ENCODE measurements at places on chromosomes 7 and 10.

DNA sequence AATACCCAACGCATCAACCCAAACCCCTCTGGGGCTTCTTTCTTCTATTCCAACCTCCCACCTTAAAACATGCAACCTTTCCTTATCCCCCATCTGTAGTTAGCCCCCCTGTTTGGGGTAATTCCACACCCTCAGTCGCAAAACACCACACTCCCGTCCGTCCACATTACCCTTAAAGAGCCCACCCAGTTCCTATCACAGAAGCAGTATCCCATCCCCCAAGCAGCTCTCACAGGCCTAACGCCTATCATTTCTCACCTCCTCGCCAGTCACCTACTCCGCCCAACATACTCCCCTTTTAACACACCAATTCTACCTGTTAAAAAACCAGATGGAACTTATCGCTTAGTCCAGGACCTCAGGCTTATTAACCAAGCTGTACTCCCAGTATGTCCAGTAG is 63.7 kb downstream of the LRRC17 start:
- no peak for DNase-seq

GRCh38 chr10:60606343-60607080 is 171.8 kb upstream of the CDK1 start:
- DNase-seq: no peak

GRCh38 chr7:7769710-7770627 is 51.6 kb upstream of the RPA3 start:
- DNase-seq: no peak

DNA sequence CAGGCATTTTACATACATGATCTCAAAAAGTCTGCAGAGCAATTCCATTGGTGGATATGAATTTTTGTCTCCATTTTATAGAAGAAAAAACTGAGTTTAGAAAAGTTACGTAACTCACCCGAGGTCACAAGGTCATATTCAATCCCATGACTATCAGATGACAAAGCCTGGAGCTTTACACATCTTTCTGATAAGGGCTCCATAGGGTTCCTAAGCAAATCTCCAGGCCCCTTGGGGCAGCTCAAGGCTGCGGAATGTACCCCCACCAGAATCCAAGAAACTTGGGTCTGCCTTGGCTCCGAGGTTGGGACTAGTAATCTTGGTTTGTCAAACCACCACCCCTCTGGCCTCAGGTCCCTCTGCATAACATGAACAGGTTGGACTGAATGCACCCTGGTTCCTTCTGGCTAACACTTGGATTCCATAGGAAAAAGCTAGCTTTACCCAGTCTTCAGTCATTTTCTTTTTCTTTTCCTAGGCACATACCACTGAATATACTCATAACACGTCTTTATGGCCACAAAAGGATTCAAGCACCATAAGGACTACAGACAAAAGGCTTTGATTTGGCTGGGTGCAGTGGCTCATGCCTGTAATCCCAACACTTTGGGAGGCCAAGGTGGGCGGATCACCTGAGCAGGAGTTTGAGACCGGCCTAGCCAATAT is 55.5 kb downstream of the PIP4K2A start:
- DNase-seq: no peak

DNA sequence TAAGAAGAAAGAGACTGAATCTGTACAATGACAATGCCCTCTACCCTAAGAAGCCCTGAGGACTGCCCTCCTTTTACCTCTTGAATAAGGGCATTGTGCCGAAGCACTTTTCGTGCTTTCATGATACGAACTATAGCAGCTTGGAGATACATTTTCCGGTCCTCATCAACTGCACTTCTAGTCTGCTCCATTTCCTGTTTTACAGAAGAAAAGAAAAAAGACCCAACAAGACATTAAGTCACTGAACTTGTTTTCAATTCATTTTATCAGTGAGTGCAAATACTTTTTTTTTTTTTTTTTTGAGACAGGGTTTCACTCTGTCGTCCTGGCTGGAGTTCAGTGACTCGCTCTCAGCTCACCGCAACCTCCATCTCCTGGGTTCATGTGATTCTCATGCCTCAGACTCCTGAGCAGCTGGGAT is 78.4 kb downstream of the CUL2 start:
- no peak for DNase-seq

GRCh38 chr10:71010730-71011129 is 122.4 kb upstream of the PCBD1 start:
- DNase-seq: no peak

DNA sequence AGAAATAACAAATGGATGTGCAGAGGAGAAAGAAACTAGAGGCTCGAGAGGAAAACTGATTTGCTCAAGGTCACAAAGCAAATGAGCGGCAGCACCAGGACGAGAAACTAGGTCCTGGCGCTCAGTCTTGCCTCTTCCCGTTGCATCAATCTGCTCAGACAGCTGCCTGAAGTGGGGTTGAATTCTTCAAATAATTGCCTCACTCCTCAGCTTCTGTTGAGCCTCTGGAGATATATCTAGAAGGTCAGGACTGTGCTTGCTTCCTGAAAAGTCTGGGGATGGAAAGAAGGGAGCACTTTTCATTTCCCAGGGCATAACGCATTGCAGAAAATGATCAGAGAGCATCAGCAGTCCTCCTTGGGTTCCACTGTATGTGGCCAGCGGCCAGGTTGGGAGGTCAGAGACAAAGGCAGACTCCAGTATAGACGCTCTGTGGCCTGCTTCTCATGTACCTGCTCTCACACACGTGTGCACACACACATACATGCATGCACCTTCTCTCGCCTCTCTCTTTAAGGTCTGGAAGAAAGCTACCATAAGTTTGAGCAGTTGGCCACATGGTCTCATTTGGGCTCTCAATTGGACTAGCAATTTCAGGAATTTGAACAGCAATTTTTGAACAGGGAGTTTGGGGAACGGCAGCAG is 83.7 kb upstream of the DUSP5 start:
- no peak for DNase-seq

DNA sequence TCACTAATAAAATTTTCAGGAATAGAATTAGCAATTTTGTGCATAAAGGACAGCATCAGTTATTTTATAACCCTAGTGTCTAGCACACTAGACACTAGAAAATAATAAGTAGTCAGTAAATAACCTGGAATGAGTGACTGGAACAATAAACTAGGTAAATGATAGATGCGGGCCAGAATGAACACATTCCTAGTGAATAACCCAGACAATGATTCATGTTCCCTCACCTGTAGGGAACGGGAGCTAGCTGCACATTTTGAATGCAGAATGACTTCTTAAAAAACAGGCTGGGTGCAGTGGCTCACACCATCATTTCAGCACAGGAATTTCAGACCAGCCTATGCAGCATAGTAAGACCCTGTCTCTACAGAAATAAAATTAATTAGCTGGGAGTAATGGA is 3.2 kb upstream of the ATOH7 start:
- no peak for DNase-seq

DNA sequence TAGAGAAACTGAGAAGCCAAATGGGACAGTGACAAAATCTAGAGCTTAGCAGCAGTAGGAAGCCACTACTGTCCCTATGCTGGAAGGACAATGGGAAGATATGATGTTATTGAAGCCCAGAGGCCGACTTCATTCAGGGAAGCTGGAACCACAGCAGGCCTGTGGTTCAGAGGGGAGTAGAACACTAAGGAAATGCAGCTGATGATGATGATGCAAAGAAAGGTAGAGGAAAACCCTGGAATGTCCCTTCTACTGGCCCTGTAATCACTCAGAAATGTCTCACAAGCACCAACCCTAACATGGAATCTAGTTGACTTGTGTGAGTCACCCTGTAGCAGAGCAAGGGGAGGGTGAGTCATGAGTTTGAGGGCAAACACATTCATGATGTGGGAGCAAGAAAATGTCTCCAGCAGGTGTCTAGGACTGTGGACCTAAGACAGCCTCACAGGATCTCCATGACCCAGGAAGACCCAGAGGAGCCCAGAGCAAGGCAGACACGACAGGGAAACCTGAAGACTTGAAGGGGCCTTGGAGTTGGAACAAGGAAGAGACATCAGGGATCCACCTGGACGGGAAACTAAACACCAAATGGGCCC is 37.0 kb upstream of the LRRC17 start:
- DNase-seq: peak; percentile 0

DNA sequence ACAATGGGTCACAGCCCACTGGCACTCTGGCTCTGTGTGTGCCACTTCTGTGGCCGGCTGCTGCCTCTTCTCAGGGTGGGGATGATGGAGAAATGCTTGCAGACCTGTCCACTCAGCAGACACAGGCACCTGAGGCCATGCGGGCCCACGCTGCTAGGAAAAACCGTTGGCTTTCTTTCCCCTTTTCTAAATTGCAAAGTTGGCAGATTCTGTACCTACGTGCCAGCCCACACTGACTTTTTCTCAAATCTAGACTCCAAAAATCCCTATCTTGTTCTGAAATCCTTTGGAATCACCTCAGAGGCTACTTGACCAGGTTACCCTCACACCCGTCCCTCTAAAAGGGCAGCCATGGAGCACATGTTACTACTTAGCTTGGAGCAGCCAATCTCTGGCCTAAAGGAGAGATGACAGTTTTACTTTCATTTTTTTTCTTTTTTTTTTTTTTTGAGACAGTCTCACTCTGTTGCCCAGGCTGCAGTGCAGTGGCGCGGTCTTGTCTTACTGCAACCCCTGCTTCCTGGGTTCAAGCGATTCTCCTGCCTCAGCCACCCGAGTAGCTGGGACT is 99.4 kb downstream of the RNF216 start:
- no peak for DNase-seq

- no peak for DNase-seq
These were observed 123.9 kb upstream of the TCF7L2 start for GRCh38 chr10:112826018-112826697.

DNA sequence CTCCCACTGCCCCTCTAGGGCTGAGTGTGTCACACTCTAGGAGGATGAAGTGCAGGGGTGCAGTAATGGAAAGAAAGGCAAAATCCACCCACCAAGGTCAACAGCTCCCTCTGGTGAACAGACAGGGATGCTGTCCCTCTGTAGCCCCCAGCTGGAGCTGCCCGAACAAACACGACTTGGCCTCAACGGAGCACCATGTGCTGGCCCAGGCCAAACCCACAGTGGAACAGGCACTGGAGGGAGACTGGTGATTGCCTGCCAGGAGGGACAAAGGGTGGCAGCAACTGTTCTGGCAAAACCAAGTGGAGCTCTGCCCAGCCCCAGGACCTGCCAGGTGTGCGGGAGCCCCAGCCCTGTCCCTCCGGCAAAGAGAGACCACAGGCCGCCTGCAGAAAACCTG is 20.7 kb downstream of the PDIA4 start:
- no peak for DNase-seq

GRCh38 chr7:30032310-30033125 is 4.3 kb downstream of the PLEKHA8 start:
- no peak for DNase-seq

DNA sequence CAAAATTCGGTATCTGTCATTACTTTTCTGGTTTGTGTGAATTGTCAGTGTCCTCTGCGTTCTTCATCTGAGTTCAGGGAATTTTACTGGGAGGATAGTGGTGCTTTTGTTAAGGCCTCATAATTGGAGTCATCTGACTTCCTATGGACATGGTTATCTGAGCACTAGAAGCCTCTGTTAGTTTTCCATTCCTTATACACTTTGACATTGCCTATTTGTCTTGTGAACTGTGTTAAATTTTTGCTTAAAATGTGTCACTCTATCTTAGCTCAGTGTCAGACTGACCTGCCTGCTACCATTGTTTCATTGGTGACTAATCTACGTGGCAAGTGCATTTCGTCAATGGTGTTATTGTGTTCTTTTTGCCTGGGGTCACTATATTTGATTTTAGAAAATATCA is 253.3 kb downstream of the SEMA3A start:
- DNase-seq: no peak

GRCh38 chr10:102819054-102819453 is 18.2 kb downstream of the CYP17A1 start:
- DNase-seq: no peak

DNA sequence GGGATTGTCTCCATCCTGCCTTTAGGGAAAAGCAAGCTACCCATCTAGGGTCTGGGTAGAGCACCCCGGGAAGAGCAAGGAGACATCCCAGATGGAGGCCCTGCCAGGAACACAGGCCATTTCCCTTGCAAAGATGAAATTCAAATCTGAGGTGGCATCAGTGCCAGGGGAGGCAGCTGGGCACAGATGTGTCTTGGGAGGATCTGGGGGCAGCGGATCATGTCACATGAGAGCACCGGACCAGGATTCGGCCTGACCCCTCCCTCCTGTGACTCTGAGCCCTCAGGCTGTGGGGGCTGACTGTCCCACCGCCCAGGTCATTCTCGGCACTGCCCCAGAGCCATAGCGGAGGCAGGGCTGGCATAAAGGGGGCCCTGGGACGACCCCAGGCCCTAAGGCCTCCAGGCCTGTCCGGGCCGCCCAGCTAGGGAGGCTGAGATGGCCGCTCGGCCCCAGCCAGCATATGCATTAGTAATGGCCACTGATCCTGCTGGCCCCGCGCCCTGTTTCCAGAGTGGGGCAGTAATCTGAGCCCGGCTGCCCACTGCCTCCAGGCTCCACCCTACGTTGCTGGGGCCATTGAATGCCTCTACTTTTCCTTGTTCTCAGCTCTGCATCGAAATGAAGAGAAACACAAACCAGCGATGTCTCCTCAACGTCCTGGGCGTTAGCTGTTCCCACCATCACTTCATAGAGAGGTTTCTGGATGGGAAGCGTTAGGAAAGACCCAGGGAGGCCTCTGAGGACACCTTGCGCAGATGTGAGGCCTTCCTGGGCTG is 148.5 kb downstream of the UBE2H start:
- DNase-seq: no peak
